ENCODE measurements at places on chromosomes 13 and 19.

DNA sequence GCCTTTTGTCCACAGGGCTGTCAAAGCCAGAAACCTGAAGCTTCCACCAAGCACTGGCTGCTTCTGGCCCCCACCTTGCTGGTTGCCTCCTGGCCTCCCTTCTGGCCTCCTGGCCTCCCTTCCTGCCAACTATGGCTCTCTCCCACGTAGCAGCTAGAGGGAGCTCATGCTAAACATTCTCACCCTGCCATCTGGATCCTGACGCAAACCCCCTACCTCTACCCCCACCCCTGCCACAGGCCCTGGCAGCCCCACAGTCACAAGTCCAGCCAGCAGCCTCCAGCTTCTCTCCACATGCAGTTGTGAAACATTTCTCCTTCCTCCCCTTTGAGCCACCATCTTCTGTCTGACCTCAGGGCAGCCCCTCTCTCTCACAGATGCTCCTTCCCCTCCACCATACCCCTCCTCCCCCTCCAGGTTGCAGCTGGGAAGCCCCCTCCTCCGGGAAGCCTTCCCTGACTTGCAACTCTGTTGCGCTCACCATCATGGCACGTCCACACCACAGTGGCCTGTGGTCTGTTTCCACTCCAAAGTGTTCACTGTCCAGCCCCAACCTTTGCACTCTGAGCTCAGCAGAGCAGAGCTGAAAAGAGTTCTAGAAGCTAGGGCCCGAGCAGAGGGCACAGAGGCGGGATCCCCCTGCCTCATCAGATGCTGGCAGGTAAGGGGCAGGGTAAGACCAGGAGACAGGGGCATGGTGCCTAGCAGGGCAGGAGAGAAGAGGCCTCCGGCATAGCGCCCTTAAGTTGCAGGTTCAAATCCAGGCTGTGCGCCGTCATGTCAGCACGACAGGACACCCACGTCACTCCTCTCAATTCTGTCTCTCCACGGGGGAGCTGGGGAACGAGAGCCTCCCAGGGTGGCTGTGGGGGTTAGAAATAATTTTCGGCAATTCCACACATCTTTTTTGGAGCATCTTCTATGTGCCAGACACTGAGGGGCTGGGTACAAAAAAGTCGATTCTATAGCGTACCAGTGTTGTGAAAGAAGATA is 7.3 kb downstream of the ADGRL1 start:
- DNase-seq, result no peak

DNA sequence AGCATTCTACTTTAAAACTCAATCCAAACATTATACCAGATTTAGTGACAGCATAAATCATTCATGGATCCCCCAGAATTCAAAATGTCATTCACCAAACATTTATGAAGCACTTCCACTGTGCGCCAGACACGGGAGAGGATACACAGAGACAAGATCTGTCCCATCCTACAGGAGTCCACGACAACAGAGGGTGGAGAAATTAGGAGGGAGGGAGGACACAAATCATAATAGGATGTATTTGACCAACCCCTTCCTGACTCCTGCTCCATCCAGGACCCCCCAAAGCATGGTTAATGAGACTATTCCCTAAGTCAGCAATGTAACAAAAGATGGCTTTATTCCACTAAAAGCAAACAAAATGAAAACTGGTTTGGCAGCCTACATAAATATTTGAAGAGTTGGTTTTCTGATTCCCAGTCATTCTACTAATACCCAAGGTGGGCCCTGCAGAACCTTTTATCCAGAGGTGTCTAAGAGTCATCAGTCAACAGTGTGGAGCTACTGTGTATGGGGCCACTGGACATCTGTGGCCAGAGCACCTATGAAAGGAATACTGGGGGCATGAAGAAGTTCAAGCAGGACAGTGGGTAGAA is 62.8 kb upstream of the DOCK9 start:
- no peak for DNase-seq

DNA sequence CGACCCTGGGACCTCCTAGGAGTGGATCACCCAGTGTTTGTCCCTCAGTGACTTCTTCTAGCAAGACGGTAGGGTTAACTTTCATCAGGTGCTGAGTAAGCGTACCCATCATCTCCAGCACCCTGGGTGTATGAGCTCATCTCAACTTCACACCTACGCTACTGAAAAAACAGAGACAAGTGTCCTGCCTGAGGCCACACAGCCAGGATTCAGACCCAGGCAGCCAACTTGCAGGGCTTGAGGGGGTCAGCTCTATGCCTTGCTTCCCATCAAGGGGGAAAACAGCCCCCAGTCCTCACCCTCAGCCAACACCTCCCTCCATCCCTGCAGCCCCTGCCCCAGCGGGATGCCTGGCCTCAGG is 4.6 kb downstream of the TLE2 start:
- no peak for DNase-seq

DNA sequence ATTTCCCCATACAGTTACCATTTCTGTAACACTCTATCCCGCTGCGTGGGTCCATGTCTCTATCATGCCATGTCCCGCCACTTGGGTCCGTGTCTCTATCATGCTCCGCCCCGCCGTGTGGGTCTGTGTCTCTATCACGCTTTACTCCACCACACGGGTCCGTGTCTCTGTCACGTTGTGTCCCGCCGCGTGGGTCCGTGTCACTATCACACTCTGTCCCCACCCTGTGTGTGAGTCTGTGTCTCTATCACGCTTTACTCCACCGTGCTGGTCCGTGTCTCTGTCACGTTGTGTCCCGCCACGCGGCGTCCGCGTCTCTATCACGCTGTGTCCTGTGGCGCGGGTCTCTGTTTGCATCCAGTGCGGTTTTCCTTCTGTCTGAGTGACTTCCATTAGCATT is 11.6 kb downstream of the ADPRHL1 start:
- DNase-seq, result no peak

DNA sequence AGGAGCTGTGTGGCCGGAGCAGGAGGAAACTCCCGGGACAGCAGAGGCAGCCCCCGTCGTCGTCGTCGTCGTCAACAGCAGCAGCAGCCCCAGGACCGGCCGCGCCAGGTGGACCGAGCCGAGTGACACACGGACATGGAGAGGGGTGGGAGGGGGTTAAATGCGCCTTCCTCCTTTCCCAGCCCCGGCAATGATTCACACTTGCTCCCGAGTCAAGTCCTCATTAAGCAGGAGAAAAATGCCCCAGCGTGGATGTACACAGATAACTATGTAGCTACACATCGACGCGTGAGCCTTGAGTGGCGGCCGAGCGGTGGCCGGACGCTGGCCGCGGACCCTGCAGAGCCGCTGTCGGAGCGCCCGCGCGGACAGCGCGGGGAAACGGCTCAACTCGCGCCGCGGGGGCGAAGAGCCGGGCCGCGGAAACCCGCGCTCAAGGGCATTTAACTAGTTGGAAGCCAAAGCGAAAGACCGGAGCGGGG is 645 bp downstream of the UBL3 start:
- DNase-seq, result no peak

DNA sequence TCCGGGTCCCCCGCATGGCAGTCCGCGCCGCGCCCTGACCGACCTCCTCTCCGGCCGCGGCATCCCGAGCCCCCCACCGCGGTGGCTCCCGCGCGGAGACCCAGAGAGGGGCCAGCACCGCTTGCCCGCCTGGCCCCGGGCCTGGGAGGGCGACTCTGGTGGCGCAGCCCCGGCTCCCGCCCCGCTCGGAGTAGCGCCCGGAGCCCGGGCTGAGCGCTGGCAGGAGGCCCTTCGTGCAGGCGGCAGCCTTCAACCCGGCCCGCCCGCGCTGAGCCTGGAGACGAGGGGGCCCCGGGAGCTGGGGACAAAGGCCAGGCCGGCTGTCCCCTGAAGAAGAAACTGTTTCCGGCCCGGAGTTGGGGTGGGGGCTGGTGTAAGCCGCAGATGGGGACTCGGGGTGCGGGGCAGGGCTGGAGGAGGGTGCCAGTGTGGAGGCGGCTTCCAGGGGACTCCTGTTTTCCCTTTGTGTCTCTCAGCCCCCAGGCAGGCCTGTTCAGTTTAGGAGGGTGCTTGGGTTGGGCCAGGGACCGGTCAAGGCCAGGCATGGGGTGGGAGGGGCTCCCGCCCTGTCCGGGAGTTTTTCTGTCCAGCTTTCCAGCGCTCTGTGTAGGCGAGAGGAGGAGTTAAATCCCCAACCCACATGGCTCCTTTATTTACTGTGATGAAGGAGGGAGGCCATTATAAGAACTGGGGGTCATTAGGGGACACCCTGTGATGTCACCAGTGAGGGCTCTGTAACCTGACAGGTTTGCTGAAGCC is 935 bp downstream of the LRP3 start:
- no peak for DNase-seq

DNA sequence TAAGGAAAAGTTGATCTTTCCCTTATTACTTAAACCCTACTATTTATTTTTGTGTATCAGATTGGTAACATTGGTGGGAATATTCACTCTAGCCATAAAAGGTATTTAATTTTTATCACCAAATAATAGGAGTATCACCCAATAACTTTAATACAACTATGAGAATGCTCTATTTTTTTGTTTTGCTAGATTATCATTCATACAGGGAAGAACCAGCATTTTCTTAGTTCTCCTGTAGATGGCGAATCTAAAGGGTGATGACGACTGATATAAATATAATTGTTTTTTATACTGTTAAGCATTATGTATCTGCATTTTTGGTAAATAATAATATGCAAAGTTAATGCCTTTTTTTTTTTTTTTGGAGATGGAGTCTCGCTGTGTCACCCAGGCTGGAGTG is 7.9 kb upstream of the FRY start:
- DNase-seq, result no peak

DNA sequence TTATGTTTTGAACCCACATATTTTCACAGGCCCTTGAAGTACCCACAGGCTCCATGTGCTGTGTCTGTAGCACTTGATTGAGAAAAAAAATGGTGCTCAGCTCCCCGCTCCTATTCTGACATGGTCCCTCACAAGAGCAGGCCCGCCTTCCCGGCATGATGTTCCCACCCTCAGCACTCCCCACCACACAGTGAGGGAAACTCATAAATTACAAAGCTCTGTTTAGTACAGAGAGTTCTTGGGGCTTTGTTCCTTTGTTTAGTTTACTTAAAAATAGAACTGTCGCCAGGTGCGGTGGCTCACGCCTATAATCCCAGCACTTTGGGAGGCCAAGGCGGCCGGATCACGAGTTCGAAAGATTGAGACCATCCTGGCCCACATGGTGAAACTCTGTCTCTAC is 25.9 kb upstream of the ABCC4 start:
- no peak for DNase-seq

DNA sequence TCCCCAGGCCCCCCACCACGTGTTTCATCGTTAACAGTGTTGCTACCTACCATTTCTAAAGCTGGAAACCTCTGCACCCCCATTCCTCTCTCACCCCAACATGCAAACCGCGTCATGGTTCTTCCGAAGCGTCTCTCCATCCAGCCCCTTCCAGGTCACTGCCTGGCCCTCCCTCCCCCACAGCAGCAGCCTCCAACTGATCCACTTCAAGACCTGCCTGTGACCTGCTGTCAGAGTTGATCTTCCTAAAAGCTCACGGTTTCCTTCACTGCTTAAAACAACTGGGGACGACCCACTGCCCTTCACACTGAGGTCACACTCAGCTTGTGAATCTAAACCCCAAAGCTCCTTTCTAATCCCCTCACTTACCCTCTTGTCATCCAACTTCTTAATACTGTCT is 47.7 kb downstream of the STK24 start:
- DNase-seq, result no peak

DNA sequence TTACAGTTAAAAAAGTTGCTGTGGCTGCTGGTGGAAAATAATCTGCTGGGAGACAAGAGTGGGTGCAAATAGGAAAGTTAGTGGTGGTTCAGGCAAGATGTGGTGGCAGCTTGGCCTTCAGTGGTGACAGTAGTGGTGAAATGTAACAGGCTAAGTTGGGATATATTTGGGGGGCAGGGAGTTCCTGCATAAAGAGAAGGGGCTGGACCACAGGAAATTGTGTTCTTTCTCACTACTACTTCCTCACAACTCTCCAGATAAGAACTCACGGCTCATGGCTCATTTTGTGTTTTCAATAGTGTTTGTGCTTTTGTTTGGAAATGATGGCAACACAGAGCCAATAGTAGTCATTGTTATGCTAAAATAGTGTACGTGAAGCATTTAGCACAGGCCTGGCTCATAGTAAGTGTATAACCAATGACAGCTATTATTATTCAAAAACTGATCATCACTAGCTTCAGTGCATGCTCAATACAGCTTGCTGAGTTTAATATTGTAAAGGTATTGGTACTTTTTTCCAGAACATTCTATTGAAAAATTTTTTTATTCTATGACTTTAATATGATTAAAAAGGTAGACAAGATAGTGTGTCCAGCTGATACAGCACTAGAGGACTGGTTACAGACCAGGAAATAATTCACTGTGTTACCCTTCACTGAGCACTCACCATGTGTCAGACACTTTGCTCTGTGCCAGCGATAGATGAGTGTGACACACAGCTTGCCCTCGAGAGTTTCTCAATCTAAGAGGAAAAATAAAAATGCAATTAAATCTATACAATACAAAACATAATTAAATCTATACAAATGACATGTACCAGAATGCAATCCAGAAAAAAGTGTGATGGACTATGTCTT is 209.8 kb downstream of the POU4F1 start:
- no peak for DNase-seq

GRCh38 chr13:57631596-57632275 is at the start of gene PCDH17:
Gene PCDH17 (plus strand): TSS chr13:57631744. CDS start chr13:57632547, 803 bp downstream.
- no peak for DNase-seq

GRCh38 chr19:49591731-49592485 is 926 bp downstream of the PRR12 start:
- no peak for DNase-seq

DNA sequence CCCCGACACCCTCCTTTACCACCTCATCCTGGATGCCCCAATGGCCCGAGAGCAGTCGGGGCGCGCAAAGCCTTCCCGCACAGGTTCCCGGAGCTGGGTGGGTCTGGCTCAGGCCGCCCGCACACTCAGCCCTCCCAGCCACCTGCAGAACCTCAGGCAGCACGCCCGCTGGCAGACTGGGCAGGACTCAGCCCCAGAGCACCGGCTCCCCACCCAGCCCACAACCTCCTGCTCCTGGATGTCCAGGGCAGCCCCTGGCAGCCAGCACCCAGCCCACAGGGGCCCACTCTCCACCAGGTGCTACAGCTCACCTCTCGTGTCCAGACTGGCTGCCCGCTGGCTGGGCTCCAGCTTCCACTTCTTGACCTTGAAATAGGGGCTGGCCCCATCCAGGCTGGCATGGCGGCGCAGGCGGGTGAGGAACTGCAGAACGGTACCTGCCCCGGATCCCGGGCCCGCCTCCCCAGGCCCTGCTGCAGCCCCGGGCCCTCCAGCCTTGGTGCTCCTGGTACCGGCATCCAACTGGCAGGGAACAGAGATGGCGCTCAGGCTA is 4.6 kb downstream of the CBARP start:
- no peak for DNase-seq

- no peak for DNase-seq
Measured at GRCh38 chr13:39451301-39451700, 151.7 kb downstream of the LHFPL6 start.

DNA sequence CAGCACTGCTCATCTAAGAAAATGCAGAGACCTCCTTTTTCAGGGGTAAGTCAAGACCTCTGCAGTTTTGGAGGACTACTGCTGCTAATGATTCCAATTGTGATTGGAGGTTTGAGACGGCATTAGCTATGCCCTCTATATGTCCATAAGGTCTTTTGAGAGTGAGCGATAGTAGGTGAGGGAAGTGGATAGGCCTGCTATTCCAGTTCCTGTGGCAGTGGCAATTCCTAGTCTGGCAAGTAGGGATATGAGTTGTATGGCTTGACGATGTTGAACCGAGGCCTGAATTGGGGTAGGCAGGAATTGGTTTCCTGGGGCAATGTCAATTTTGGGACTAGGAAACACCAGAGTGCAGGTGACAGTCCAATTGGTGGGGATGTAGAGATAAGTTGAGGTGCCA is 913.1 kb upstream of the SLITRK5 start:
- DNase-seq, result no peak

Data from stimulated activated CD4-positive, alpha-beta T cell treated with anti-CD3 and anti-CD28 coated beads, Interleukin-15, amount 100 ng/mL, for 1 hour (primary cell).